Neural progenitor cell (in vitro differentiated cells): ENCODE measurements at places on chromosomes 16 and 17. TPM values are rescaled to one million over a fixed set of nuclear protein-coding genes. Genes with fewer than 3 reads are reported as not detected.

The SLC52A1 gene
- 0.31 TPM in 1 of 2 replicates, not detected in the other for total RNA-seq

The TAT gene
- total RNA-seq: not detected in 2 replicates

The FDXR gene
- total RNA-seq: 7.4 and 25.3 TPM in 2 replicates

The NUBP2 gene
- total RNA-seq: 22.8 and 77.7 TPM in 2 replicates

The THAP11 gene
- 27.3 and 46.5 TPM in 2 replicates for total RNA-seq

The XYLT1 gene
- total RNA-seq: 5.9 and 8.2 TPM in 2 replicates

The BRIP1 gene
- 40.5 and 66.4 TPM in 2 replicates for total RNA-seq

The UNC13D gene
- total RNA-seq: 0.09 and 0.96 TPM in 2 replicates

The MARVELD3 gene
- total RNA-seq: 2.0 and 2.2 TPM in 2 replicates

The GLP2R gene
- not detected in 2 replicates for total RNA-seq

The GLIS2 gene
- 0.15 and 1.3 TPM in 2 replicates for total RNA-seq

The MYH3 gene
- 0.36 and 0.40 TPM in 2 replicates for total RNA-seq

The TEX19 gene
- total RNA-seq: 0.19 TPM in 1 of 2 replicates, not detected in the other

The CLDN7 gene
- 0.32 and 1.3 TPM in 2 replicates for total RNA-seq

The CCL13 gene
- total RNA-seq: not detected in 2 replicates

The SRSF1 gene
- total RNA-seq: 436 and 556 TPM in 2 replicates

The GGT6 gene
- total RNA-seq: not detected in 2 replicates

The SEZ6 gene
- 1.5 and 4.9 TPM in 2 replicates for total RNA-seq

The KRT32 gene
- total RNA-seq: not detected in 2 replicates

The C1QTNF1 gene
- total RNA-seq: 1.4 and 2.6 TPM in 2 replicates

The SLFN14 gene
- not detected in 2 replicates for total RNA-seq

The NPIPB6 gene
- 1.3 and 6.2 TPM in 2 replicates for total RNA-seq

The RNU2-1 gene
- total RNA-seq: not detected in 2 replicates

The SPNS3 gene
- total RNA-seq: not detected in 2 replicates

The KRT40 gene
- total RNA-seq: not detected in 2 replicates
